Tibial nerve (tissue), 4 donors: ENCODE measurements at places on chromosomes 1 and 21.

GRCh38 chr1:157734321-157734720 lies 33.8 kb upstream of the FCRL3 start:
- H3K27ac ChIP-seq = no peak overlapping the region
- DNase-seq = no peak
- no peaks in the 10 kb centered on the region for H3K27me3 ChIP-seq
- no peaks in the 10 kb centered on the region for H3K36me3 ChIP-seq
- H3K4me3 ChIP-seq = no peak overlapping the region
- no peaks in the 10 kb centered on the region for H3K4me1 ChIP-seq

DNA sequence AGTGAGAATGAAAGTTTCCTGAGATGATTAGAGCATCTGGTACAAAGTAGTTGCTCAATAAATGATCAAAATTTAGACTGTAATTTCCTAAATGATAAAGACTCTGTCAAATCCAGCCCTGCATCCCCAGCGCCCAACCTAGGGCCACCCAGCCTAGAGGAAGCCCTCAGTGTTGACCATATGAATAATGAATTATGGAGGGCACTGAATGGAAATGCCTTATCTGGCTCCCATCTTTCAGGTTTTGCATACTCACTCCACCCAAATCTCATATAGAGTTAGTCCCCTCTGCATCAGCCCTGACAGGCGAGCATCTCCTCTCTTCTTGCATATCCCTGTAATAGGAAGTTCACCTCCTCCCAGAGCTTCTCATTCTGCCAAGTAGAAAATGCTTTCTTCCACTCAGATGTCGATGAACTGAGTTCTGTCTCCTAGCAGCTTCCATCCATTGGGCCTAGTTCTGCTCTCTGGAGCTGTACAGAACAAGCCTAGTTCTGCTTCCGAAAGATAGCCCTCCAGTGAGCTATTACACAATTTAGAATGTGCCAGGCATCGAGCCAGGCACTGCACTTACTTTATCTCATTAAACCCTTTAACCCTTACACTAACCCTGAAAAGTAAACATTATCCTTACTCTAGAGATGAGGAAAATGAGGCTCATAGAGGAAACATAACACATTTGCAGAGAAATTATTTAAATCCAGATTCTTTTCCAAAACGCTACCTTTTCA lies 20.9 kb downstream of the COA7 start:
- no peak overlapping the region for H3K27ac ChIP-seq
- no peaks in the 10 kb centered on the region for H3K4me1 ChIP-seq
- peak; percentile 25 for DNase-seq
- no peaks in the 10 kb centered on the region for H3K27me3 ChIP-seq

DNA sequence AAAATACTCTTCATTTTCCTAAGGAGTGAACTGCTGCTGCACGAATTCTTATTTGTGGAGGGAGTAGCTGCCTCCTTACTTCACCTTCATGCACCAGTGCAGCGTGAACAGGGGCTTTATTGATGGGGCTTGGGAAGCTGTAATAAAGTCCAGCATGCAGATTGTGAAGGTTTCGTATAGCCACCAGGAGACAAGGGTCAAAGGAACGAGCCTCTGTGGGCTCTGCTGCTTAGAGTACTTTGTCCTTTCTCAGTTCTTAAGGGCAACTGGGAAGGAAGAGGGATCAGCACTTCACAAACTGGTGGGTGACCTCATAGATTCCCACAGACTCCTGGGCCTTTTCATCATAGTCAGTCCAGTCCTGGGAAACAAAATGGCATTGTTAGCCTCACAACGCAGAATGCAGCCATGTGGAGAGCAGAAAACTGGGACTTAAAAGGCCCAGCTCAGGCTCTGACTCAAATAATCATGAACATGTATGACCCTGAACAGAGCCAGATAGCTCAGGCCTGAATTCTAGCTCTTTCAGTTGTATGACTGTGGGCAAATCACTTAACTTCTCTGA lies 6.0 kb downstream of the CZIB start:
- DNase-seq = no peak
- no peak overlapping the region for H3K4me3 ChIP-seq
- H3K27me3 ChIP-seq = no peaks in the 10 kb centered on the region
- H3K27ac ChIP-seq = no peak overlapping the region
- peaks cover 5% of the 10 kb centered on the region for H3K36me3 ChIP-seq

DNA sequence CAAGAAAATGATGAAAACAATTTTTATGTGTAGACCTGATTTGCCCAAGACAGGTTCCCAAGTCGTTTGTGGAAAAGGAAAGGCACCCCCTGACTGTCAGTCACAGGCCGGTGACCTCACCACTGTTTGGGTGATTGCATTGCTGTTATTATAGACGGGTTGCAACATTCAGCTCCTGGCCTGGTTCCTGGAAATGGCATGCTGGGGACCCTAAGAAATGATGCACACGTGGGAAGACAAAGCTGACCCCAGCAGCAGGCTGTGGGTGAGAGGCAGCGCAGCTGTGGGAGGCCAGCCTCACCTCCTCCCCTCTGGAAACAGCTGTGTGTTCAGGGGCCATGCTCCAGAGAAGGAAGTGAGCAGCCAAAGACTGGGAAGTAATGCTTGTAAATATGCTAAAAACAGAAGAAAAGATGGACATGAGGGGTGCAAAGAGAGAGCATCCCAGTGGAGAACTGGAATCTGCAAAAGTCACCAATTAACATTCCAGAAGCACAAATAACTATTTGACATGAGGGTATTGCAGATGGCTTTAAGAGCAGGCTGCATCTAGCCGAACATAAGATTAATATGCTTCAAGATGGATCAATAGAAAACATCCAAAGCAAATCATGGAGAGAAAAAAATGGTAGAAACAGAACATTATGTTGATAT lies 23.4 kb upstream of the ABCG1 start:
- H3K27ac ChIP-seq = no peak overlapping the region
- DNase-seq = peak; percentile 26
- peaks cover 6% of the 10 kb centered on the region for H3K4me1 ChIP-seq
- no peaks in the 10 kb centered on the region for H3K27me3 ChIP-seq

GRCh38 chr1:44019466-44019948 lies 11.8 kb downstream of the SLC6A9 start:
- no peak overlapping the region for H3K27ac ChIP-seq
- DNase-seq = no peak
- H3K27me3 ChIP-seq = no peaks in the 10 kb centered on the region
- no peak overlapping the region for H3K4me3 ChIP-seq

DNA sequence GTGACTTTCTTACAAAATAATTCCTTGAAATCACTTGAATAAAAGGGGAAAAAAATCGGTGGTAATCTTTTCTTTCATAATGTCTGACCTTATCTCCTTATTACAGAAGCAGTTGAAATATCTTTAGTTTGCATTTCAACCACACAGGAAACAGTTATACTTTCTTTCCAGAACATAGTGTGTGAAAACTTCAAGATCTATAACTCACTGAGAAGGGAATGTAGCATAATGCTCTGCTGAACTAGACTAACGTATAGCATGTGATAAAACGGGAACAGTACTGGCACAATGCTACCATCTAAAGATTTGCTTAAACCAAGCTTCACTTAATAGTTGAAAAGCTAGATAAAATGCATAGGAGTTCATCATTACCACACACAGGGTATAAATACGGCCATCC lies 45.0 kb downstream of the VAV3 start:
- no peaks in the 10 kb centered on the region for H3K4me1 ChIP-seq
- no peaks in the 10 kb centered on the region for H3K27me3 ChIP-seq
- no peak for DNase-seq
- H3K4me3 ChIP-seq = no peak overlapping the region
- H3K36me3 ChIP-seq = no peaks in the 10 kb centered on the region

- DNase-seq = no peak
- no peaks in the 10 kb centered on the region for H3K4me1 ChIP-seq
- no peak overlapping the region for H3K4me3 ChIP-seq
- H3K27ac ChIP-seq = no peak overlapping the region
- no peaks in the 10 kb centered on the region for H3K36me3 ChIP-seq
Measured at GRCh38 chr1:46333300-46334029, 7.1 kb upstream of the NSUN4 start.

DNA sequence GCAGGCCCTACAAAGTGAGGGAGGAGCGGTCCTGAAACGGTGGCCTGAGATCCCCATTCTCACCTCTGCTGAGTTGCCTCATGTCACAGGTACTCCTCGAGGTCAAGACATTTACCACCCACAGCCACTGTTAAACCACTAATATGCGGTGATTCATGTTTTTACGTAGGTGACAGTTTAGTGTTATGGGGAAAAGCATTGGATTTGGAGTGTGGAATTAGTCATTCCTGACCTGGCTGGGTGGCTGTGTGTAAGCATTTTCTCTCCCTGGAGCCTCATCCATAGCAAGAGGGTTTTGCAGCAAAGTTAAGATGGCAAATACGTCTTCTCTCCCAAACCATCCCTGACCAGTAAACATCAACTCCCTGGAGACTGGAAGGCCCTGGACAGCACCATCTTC lies 57.8 kb upstream of the KCNJ6 start:
- no peak overlapping the region for H3K27ac ChIP-seq
- no peaks in the 10 kb centered on the region for H3K27me3 ChIP-seq
- no peak for DNase-seq
- H3K4me1 ChIP-seq = no peaks in the 10 kb centered on the region
- H3K4me3 ChIP-seq = no peak overlapping the region
- no peaks in the 10 kb centered on the region for H3K36me3 ChIP-seq

DNA sequence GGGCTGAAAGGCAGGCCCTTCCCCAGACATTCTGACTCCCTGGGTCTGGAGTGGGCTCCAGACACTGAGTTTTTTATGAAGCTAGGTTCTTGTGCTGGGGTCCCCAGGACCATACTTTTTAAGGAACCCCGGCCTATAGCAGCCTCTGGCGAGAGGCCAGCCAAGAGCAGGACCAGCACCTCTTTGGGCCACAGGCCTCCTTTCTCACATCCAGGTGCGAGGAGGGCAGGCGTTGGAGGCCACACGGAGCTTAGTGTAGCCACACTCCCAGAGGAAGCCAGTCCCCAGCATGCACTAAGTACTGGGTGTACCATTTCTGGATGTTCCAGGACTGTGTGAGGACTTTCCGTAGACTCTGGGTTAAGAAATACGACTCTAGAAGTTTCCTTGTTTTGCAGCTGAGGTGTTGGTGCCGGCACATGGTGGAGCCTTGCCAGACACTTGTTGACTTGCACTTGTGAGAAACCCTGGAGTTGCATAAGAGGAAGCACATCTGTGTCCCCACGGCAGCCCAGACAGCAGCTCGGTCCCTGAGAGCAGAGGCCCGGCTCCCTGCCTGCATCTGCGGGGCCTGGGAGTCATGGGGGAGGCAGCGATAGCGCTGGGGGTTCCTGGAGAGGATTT lies 122.2 kb upstream of the VAMP3 start:
- peaks cover 38% of the 10 kb centered on the region for H3K4me1 ChIP-seq
- H3K4me3 ChIP-seq = no peak overlapping the region
- H3K36me3 ChIP-seq = no peaks in the 10 kb centered on the region

- H3K27me3 ChIP-seq = no peaks in the 10 kb centered on the region
- H3K27ac ChIP-seq = no peak overlapping the region
- no peak overlapping the region for H3K4me3 ChIP-seq
- peaks cover 6% of the 10 kb centered on the region for H3K36me3 ChIP-seq
- peaks cover 4% of the 10 kb centered on the region for H3K4me1 ChIP-seq
Measured at GRCh38 chr1:175172503-175172902, 20.1 kb downstream of the KIAA0040 start.
